ENCODE measurements at places on chromosomes 3 and 15.

DNA sequence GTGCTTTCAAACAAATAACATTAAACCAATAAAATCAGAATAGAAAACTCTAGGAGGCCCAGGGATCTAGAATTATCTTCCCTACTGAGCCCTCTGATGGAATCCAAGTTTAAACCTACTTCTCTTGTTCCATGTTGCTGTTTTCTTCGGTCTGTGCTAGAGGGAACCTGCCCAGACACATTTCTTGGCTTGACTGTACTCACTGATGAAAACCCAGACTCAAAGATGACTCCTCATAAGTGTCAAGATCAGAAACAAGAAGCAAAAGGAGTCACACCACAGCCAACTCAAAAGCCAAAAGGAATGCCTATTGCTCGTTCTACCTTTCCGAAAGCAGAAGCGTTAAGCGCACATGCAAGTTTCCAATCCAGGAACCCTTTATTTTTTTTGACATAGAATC, 31.6 kb downstream of the SCAP start:
- peaks cover 13% of the 10 kb centered on the region for H3K4me1 ChIP-seq
- peaks cover 24% of the 10 kb centered on the region for H3K36me3 ChIP-seq
- H3K27ac ChIP-seq: peak overlapping the region; percentile 48
- H3K27me3 ChIP-seq: no peaks in the 10 kb centered on the region

DNA sequence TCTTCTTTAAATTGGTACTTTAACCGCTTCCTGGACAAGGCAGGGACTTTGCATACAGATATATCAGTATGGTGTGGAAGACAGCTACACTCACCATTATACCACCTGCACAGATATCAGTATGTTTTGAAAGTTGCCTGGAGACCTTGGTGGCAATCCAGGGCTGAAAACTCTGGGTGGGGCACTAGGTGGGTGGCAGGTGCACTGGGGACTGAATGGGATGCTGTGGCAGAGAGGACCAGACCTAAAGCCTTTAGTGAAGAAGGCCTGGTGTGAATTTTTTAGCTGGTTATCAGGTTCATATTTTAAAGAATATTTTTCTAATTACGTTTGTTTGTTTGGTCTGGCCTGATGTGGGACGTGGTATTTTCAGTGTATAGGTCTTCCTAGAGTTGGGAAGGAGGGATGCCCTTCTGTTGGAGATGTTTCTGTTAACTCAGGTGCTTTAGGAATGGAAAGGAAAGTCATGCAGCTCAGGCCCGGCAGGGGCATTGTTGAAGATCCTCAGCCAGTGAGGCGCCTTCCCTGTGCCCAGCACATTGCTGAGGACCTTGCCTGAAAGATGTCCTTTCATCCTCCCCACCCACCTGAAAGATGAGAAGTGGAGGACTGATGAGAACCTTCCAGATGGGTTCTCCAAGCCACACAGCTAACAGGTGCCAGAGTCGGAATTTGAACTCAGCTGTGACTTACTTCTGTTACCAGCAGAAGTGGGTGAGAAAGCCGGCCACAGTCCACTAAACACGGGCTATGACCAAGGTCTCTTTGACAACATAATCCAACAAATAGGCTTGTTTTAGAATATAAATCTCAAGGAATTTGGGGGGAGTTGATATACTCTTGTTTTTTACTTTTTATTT, 77.3 kb downstream of the APBA2 start:
- H3K27me3 ChIP-seq: no peaks in the 10 kb centered on the region
- DNase-seq: peak; percentile 56
- H3K4me1 ChIP-seq: peaks cover 2% of the 10 kb centered on the region
- H3K4me3 ChIP-seq: no peak overlapping the region

- no peaks in the 10 kb centered on the region for H3K4me1 ChIP-seq
- H3K4me3 ChIP-seq: no peak overlapping the region
- peaks cover 41% of the 10 kb centered on the region for H3K27me3 ChIP-seq
- no peak overlapping the region for H3K27ac ChIP-seq
- no peak for DNase-seq
Observed at GRCh38 chr3:9231471-9231870, 18.0 kb downstream of the SRGAP3 start.

DNA sequence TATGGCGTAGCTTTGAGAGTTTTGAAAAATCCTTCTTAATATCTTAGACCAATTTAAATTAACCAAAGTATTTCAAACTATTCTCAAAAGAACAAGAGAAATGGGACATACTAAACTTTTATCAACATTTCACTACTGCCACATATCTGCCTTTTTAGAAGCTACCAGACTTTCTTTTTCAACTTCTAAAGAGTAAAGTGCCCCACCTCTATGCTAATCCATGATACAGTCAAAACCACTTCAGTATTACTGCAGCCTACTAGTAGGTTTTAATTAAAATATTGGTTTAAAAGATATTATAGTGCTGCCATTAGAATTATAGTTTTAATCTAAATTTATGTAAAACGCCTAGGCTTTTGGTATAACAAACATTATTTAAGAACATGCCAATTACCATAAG, 15.1 kb downstream of the HERC1 start:
- no peak overlapping the region for H3K27ac ChIP-seq
- H3K4me3 ChIP-seq: no peak overlapping the region
- no peaks in the 10 kb centered on the region for H3K36me3 ChIP-seq
- no peak for DNase-seq

GRCh38 chr3:46624975-46625490, 12.7 kb downstream of the FAM240A start:
- peaks cover 19% of the 10 kb centered on the region for H3K4me1 ChIP-seq
- no peak for DNase-seq
- no peaks in the 10 kb centered on the region for H3K36me3 ChIP-seq
- H3K27me3 ChIP-seq: peaks cover 35% of the 10 kb centered on the region
- H3K4me3 ChIP-seq: no peak overlapping the region

- DNase-seq: no peak
- H3K27me3 ChIP-seq: no peaks in the 10 kb centered on the region
- peaks cover 17% of the 10 kb centered on the region for H3K4me1 ChIP-seq
- H3K36me3 ChIP-seq: peaks cover 5% of the 10 kb centered on the region
Observed at GRCh38 chr3:4835616-4836043, 143.6 kb upstream of the BHLHE40 start.

DNA sequence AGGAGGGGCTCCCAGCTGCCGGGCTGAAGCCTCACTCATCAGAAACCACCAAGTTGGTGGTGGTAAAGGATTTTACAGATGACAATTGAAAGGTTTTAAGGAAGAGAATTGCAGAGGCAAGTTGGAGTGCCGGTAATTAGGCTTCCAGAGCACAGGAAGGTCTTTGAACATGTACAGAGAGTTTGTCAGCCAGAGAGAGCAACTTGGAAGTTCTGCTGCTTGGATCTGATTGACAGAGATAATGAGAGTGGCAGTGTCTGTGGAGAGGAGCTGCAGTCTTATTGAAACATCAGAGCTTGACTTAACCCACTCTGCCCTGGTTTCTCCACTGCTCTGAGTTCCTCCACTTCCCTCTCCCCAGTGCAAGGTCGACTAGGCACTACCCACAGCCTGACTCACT, 448.6 kb downstream of the EPHB1 start:
- no peaks in the 10 kb centered on the region for H3K27me3 ChIP-seq
- H3K4me3 ChIP-seq: no peak overlapping the region
- no peak overlapping the region for H3K27ac ChIP-seq
- DNase-seq: no peak
- no peaks in the 10 kb centered on the region for H3K36me3 ChIP-seq

All from osteocyte (in vitro differentiated cells).